ENCODE measurements at places on chromosomes 5 and 9.

DNA sequence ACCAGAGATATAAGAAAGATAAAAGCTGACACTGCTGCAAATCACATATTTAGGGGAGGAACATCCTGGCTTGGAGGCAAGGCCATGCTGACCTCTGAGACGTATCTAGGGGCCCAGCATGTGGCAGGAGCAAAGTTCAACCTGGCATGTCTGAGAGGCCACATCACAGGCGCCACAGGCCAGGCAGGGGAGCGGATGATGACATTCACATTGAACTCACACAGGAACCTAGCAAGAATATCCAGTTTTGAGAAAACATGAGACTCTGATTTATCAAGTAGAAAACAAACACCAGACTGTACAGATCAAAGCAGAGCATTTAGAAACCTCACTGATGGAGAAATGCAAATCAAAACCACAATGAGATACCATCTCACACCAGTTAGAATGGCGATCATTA, 64.2 kb upstream of the STK32A start:
- DNase-seq, result no peak

DNA sequence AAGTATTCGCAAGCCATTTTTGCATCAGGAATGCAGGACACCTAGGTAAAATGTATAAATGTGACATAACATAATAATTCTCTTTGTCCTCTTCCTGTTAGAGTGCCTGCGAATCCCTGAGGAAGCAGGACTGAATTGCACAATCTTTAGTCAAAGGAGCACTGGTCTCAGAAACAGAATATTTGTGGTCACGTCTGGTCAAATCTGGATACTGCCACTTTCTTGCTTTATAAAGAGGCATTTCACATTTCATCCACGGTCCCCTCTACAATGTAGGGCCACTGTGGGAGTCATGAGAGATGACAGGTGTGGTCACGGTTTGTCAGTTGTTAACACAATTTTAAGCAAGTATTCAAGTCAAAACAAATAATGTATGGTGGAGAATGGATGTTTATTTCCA, 564.0 kb downstream of the IRX1 start:
- no peak for DNase-seq

GRCh38 chr9:86075132-86076109, 23.9 kb downstream of the GOLM1 start:
- peak; percentile 33 for DNase-seq

DNA sequence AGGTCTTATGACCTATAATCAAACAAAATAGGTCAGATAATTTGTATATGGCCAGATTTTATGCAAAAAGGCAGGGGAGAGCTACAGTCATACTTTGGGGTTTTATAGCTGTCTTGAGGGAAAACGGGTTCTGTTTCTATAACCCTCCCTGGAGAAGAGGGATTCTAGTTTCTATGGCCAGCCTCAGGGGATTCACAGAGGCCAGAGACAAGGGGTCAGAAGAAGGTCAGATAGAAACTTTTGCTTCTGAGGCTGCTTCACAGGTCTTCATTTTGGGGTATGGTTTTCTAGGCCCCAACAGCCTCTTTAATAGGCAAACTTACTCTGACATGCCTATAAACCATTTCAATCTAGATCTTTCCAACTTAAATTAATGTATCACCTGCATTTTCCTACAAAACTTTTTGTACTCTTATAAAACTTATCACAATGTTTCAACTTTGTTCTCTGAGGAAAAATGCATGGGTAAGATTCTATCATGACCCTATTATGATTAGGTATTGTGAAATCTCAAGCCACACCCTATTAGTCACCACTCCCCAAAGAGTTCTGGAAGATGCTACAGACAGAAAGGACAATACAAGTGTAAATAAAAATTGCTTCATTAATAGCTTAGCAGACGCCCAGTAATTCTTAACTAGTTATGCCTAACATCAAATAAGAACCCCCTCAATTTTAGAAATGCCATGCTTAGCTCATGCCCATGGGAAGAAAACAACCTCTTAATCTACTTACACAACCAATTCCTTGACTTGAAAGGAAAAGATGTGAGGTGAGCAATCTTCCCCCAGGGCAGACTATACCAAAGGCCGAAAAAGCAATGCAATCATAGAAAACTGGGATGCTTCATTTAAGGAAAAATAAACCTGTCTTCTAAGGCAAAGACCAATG, 396.6 kb downstream of the TLR4 start:
- DNase-seq, result no peak

DNA sequence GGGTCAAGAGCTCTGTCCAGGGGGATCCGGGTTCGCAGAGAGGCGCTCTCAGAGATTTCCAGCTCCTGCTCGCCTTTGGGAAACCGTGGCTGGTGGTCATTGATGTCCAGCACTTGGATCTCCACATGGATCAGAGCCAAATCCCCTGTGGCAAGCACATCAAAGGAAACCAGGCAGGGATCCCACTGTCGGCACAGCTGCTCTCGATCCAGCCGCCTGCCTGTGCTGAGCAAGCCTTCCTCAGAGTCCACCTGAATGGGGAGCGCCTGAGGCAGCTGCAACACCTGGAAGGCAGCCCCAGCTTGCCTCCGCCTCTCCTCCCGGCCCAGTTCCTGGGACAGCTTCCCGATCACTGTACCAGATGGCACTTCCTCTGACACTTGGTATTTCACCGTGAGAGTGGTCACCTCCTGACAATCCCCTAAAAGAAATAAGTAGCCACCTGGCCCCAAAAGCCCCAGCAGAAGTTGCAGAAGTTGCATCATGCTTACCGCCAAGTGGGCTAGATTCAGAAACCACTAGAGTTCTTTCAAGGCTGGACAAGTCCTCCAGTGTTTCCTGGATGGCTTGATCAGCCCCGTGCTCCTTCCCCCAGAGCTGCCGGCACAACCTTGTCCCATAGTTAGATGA, 520 bp downstream of the PCDH12 start:
- DNase-seq, result no peak

DNA sequence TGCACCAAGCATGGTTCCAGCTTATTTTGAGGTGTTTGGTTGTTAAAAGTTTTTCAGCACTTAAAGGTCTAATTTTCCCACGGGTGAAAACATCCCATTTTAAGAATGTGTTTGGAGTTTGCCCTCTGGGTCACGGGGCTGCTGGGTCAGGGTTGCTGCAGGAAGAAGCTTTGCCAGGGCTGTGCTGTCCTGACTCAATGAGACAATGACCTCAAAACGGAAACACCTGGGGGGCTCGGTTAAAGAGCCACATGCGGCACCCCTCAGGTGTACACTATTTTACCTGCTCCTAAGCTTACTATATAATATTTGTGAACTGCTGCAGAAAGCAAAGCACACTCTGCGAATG, 27.6 kb downstream of the UBE2QL1 start:
- no peak for DNase-seq

DNA sequence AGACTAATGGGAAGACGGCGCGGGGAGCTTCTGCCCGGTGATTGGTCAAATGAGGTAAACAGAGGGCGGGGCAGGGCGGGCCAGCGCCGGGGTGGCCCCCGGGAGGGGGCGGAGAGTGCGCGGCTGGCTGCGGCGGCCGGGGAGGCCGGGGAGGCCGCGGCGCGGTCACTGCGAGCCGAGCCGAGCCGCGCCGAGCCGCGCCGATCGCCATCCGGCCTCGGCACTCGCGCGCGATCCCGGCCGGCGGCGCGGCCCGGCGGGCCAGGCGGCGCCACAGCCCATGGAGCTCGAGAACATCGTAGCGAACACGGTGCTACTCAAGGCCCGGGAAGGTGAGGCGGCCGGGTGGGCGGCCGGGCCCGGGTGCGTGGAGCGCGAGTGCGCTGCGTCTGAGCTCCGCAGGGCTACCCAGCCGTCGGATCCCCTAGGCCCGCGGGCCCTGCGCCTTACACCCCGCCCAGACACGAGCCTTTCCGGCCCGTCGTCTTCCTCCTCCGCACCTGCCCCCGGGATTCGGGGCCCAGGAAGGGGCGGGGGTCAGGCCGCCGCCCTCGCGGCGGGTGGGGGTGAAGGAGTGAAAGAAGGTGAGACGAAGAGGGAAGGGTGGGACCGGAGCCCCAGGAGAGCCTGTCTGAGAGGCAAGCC, at the start of gene GRK6:
Gene GRK6, plus strand, starts transcription at position 111 of the 645 bp plus-strand sequence. Its CDS starts 170 bp downstream, at position 281.
- DNase-seq, result no peak

DNA sequence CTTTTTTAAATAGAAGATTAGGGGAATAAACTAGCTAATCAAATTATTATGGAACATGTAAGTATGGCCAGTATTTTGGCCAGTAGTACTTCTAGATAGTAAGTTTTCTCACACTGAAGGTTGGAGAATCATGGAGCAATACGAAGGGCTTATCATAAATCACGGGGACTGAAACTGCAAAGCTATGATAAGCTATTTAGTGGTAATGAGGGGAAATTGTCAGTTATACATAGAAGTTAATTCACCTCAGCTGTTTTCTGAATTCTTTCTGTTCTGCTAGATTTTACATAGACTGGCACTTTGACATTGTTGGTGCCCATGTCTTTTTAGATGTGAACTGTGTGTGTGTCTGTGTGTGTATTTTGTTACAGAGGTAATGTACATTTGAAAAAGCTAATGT, 34.5 kb upstream of the FAM151B start:
- DNase-seq, result no peak

DNA sequence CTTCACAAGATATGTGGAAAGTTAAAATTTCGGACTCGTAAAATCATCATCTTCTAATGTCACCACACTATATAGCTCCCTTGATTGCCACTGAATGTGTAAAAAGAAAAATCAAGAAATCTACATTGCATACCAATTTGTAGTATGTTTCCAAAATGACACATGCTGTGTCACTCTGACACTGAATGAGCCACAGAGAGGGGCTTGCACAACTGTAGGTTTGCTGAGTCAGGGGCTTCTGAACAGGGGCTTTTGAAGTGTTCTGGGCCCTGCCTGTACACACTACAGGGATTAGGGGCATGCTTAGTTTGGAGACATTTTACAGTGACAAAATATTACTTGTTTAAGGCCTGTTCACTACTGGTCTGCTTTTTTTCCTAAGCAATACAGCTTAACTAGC, 234.4 kb upstream of the GRAMD2B start:
- DNase-seq, result no peak

DNA sequence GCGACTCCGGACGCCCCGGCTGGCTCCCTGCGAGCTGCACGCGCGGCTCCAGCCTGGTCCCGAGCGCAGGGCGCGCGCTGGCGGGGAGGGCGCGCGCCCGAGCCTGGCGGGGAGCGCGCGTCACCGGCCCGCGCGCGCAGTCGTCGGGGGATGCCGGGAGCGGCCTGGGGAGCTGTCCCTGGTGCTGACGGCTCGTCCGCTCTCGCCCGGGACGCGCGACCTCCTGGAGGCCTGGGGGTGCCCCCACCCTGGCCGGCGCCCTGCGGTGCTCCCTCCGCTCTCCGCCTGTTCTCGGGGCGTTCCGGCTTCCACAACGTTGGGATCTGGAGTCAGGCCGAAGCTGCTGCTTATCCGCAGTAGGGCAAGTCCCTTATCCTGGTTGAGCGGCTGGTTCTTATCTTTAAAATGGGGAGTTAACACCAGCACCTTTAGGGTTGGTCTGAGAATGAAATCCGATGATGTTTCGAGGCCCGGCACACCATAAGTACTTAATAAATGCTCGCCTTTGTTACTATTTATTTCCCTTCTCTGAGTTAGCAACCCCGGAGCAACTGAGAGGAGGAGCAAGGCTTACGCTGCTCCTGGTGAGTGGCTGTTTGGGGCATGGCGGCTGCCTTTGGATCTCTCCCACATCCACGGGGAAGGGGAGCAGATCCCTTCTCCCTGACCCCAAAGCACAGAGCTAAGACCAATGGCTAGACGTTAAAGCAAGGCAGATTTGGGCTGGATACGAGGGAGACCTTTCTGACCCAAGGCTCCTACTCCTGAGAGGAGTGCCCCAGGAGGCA, at the start of gene FAM163B:
Gene FAM163B, minus strand, starts transcription at position 79 of the 788 bp plus-strand sequence. CDS start 29,166 bp downstream, outside the sequence.
- no peak for DNase-seq

DNA sequence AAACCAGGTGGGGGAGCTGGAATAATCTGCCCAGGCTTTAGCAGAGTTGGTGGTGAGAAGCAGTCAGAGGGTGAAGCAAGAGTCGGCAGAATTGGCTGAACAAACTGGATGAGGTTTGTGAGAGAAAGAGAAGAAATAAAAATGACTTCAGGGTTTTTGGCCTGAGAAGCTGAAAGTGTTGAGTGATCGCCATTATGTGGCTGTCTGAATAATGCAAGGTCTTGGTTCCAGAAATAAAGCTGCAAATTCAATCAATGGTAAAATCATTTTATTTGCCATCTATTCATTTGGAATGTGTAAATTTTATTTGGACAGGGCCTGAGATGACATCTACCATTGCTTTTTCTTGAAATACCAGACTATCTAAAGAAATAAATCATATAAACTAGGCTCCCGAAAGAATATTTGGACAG, 50.4 kb upstream of the DAB2 start:
- DNase-seq, result no peak

DNA sequence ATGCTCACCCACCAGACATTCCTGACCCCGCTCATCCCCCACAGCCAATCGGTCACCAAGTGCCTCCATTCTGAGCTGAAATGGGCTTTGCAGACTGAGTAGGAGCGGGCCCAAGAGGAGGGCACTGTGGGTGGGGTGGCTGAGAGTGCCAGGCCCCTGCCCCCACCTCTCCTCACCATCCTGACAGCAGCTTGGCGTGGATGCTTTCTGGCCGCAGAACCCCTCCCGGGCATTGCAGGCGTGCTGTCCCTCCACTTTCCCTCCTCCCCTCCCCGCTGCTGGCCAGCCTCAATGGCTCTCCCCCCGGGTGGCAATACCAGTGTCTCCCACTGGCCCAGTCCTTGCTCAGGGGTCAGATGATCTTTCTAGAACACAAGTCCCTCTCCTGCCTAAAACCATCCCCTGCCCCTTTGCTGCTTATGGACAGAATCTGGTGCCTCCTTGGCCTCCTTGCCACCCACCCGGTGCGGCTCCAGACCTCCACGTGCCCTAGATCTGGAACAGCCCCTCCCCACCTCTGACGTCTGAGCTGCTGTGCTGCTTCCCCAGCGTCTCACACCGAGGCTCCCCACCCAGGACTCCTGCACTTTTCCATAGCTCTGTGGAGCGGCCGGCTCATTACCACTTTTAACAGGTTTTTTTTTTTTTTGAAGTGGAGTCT, 6.1 kb downstream of the FLT4 start:
- no peak for DNase-seq

DNA sequence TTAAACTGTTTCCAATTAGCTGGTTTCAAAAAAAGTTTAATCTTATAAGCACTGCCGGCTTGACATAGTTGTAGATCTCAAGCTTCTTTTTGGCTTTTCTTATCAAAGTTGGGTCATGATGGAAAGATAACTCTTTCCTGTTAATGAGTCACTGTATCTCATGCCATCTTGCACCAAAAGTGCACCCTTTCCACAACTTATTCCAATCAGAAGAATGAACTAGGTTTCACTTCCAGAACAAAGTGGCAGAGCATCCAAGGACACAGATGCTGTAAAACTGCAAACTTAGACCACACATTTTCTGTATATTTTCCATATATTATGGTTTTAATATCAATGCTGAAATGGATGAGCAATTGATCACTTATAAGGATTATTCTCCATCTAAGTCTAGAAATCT, 198.2 kb downstream of the GLIS3 start:
- DNase-seq, result no peak

DNA sequence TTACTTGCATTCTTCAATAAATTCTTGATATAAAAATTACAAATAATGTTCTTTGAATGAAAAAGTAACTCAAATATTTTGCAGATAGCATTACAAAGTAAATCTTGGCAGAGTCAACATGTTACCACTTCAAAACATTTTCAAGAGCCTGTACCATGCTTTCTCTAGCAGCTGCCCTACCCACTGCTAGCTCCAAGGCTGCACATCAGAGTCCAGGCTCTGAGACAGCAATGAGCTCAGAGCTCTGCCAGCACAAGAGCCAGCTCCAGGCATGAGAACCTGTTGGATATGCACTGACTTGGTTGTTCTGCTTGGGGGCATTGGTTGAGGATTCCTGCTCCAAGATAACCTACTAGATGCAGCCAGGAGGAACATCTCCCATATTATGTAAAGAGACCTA, 211.3 kb upstream of the HAPLN1 start:
- no peak for DNase-seq

Measured in suppressor macrophage treated with lipopolysaccharide for 1 hour (primary cell).